ENCODE measurements at places on chromosomes 13 and 19. TPM values are rescaled to one million over a fixed set of nuclear protein-coding genes. Genes with fewer than 3 reads are reported as not detected.
A peak's percentile ranks its signal among the peaks of the same experiment; 100 is the strongest.

IZUMO4 gene
- 4.9 TPM for polyA plus RNA-seq

DNA sequence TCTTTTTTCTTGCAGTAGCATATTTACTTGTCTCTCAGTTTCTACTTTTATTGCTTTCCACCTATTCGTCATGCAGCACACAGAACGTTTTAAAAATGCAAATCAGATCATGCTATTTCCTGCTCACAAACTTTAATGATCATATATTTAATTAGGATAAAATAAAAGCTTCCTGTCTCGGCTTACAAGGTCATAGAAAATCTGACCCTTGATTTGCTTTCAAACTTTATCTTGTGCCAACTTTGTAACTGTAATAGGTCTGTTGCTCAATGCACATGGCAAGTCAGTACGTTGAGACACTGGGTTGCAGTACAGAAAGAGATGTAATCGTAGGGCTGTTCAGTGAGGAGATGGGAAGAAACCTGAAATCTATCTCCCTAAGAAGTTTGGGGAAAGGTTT lies 95.6 kb upstream of the CSNK1A1L start:
- DNase-seq: peak; percentile 16

C19orf81 gene
- 42.2 TPM for polyA plus RNA-seq

GRCh38 chr19:12788682-12789097 lies 2.6 kb upstream of the JUNB start:
- peak; percentile 78 for DNase-seq

DNA sequence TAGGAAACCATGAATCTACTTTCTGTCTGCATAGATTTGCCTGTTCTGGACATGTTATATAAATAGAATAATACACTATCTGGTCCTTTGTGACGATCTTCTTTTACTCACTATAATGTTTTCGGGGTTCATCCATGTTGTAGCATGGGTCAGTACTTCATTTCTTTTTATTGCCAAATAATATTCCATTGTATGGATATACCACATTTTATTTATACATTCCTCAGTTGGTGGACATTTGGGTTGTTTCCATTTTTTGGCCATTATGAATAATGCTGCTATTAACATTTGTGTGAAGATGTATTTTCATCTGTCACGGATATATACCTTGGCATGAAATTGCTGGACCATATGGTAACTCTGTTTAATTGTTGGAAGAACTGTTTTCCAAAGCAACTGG lies 6.8 kb downstream of the BIVM start:
- DNase-seq: no peak

KLF16 gene
- 9.1 TPM for polyA plus RNA-seq

GRCh38 chr19:57280962-57281400 lies 696 bp downstream of the ZNF460 start:
- peak; percentile 8 for DNase-seq

MBD3L3 gene
- not detected for polyA plus RNA-seq

- DNase-seq: no peak
These were observed 177.0 kb downstream of the ZNF536 start for GRCh38 chr19:30549151-30549550.

IGFL4 gene
- polyA plus RNA-seq: 0.26 TPM

DNA sequence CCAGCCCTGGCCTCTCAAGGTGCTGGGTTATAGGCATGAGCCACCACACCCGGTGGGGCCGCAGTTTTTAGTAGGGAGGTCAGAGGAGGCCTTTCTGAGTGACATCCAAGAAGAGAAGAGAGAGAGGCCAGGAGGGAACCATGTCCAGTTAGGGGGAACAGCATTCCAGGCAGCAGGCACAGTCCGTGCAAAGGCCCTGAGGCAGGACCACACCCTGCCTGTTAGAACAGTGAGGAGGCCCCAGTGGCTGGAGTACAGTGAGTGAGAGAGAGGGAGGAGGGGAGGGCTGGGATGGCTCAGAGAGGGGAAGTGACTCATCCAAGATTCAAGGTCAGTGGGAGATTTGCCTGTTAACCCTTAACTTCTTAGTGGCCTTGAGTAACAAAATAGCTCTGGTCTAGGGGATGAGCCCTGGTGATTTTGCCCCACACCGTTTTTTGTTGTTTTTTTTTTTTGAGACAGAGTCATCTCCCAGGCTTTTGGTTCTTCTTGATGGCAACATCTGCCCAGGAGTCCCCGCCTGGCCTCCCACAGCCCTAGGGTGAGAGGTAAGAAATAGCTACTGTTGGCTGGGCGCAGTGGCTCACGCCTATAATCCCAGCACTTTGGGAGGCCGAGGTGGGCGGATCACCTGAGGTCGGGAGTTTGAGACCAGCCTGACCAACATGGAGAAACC lies 2.7 kb upstream of the PLIN3 start:
- peak; percentile 92 for DNase-seq

CEACAM3 gene
- not detected for polyA plus RNA-seq

DNA sequence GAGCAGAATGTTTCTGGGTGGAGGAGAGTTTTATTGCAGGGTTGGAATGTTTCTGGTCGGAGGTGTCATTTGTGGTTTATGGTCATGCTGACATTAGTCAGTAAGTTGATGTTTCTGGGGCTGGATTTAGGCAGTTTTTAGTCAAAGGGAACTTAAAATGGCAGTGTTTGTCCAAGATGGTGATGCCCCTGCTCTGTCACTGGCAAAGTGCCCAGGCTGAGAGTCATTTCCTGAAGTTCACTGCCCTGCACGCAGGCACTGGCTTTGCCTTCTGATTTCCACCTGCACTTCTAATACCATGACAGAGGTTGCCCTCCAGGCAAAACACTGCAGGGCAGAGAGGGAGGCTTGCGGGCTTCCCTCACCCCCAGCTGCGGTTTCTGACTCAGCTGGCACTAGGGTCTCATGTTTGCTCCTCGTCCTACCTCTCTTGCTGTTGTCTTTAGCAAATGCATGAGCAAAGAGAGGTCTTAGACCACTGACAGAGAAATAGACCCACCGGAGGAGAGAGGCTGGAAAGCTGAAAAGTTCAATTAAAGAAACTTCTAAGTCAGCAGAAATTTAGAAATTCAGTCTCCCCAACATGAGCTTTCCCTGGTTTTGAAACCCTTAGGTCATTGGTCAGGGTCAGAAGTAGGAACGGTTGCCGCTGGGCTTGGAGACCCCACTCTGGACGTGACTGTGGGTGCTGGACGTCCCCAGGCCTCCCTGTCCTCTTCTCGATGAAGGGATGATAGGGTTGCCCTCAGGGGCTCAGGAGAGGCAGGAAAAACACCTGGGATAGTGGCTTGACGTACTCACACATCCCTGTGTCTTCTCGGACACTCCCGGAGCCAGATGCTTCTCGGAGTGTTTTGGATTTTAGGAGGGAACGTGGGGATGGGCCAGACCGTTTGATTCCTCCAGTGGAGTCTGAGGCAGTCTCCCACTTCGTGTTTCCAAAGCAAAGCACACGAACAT lies 26.3 kb downstream of the TMEM255B start:
- peak; percentile 19 for DNase-seq

NALCN gene
- polyA plus RNA-seq: not detected

DNA sequence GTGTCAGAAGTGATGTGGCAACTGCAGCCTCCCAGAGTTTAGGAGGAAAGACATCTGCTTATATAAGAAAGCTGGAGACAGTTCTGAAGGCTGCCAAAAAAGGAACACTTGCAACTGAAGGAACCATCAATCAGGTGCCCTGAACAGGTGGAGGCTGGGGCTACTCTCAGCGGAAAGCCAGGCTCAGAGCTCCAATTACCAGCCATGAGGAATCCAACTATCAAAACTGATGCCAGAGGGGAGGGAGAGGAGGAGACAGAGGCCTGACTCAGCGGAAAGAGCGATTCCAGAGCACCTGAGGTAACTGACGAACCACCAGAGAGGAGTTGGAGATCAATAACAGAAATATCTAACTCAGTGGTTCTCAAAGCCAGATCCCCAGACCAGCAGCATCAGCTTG lies 24.3 kb downstream of the LEUTX start:
- DNase-seq: no peak

Data from cardiac muscle cell (in vitro differentiated cells and primary cell).